ENCODE measurements at places on chromosomes 5 and 9. TPM values are rescaled to one million over a fixed set of nuclear protein-coding genes. Genes with fewer than 3 reads are reported as not detected.

ANKRD18A gene
- total RNA-seq = 0.10 TPM

HEMGN gene
- total RNA-seq = 0.14 TPM

DNA sequence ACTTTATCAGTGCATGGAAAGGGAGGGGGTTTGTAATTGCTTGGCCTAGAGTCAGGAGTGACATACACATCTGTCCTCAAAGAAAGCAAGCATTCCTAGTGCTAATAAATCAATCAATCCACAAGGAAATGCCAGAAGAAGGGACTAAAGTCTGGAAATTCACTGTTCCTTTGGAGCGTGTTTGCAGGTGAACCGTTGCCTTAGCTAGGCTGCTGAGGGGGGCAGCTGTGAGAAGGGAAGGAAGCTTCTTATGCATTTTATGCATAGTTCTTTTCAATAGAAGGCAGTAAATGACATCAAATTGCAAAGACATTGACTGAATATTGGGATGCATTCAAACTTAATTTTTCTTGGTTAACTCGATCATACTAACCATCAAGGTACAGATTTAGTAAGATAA lies 1092.5 kb upstream of the SEMA6A start:
- DNase-seq = no peak

DNA sequence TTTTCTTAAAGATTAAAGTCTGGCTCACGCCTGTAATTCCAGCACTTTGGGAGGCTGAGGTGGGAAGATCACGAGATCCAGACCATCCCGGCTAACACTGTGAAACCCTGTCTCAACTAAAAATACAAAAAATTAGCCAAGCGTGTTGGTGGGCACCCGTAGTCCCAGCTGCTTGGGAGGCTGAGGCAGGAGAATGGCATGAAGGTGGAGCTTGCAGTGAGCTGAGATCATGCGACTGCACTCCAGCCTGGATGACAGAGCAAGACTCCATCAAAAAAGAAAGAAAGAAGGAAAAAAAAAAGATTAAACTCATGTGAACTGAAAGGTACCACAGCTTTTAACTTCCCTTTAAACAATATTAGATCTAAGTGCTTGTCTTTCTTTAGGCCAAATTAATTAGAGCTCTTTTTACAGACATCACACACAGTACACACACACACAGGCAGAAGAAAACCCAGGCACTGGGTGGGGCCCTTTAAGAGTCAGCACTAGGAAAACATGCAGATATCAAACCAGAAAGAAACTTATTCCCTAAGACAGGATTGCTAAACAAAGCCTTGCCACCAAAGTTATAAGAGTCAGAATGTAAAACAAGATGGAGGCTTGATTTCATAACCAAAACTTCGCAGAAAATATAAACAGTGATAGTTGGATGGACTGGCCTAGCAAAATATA lies 29.3 kb upstream of the UHRF2 start:
- peak; percentile 4 for DNase-seq

GRCh38 chr9:93612052-93612795 lies 35.8 kb downstream of the PHF2 start:
- DNase-seq = no peak

GRCh38 chr5:150408231-150408943 lies 4.3 kb downstream of the CD74 start:
- DNase-seq = no peak

CDC20B gene
- 0.07 TPM for total RNA-seq

GRCh38 chr5:63953217-63953616 lies 9.0 kb downstream of the HTR1A start:
- DNase-seq = no peak

DMGDH gene
- total RNA-seq = 0.12 TPM

DNA sequence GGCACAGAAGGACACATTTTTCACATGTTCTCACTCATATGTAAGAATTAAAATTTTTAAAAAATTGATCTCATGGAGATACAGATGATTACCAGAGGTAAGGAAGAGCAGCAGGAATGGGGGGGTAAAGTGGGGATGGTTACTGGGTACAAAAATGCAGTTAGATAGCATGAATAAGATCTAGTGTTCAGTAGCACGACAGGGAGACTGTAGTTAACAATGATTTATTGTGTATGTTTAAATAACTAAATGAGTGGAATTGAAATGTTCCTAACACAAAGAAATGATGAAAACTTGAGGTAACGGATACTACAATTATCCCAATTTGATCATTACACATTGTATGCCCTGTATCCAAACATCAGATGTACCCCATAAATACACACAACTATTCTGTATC lies 15.2 kb upstream of the TGFBI start:
- no peak for DNase-seq

GRCh38 chr5:124847907-124848306 lies 101.5 kb upstream of the ZNF608 start:
- DNase-seq = no peak

DNA sequence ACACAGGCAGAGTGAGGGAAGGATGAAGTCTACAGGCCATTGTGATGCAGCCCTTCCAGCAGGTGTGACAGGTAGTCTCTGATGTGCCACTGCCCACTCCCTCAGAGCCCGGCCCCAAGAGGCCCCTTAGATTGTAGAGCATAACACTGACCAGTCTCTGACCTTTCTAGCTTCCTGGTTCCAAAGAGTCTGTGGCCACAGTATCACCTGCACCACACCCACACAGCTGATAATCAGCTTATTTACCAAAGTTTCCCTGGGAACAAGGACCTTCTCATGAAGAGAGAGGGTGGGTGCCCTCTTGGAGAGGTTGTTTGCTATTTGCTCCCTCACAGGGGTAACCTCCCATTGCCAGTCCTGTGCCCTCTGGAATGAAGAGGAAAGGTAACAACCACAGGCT lies 11.0 kb upstream of the ACER2 start:
- no peak for DNase-seq

GRCh38 chr5:170216257-170216864 lies 16.4 kb upstream of the C5orf58 start:
- peak; percentile 84 for DNase-seq

- no peak for DNase-seq
Observed at GRCh38 chr5:115160975-115161475, 8.7 kb downstream of the TRIM36 start.

DNA sequence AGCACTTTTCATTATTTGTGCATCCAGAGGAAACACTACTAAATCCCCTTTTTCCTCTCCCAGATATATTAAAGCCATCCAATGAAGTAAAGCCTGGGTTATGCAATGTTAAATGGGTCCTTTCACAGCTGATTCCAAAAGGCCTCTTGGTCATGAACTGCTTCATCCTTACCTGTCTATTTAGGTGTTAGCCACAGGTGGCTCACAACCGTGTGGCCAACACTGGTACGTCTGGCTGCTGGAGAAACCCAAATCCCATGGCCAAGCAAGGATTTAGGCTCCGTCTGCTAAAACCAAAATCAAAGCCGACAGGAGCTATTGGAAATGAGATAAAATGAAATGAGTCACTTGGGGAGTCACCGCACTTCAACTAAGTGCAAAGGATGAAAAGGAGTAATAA lies 193.9 kb downstream of the ADCY2 start:
- DNase-seq = no peak

UNC13B gene
- total RNA-seq = 6.7 TPM

GRCh38 chr5:6452622-6453504 lies 4.2 kb downstream of the UBE2QL1 start:
- DNase-seq = no peak

CCL28 gene
- total RNA-seq = not detected

EQTN gene
- total RNA-seq = not detected

APBA1 gene
- total RNA-seq = 0.21 TPM

- no peak for DNase-seq
Observed at GRCh38 chr5:96636594-96636993, 25.6 kb upstream of the CAST start.

SEMA5A gene
- total RNA-seq = 12.0 TPM

DNA sequence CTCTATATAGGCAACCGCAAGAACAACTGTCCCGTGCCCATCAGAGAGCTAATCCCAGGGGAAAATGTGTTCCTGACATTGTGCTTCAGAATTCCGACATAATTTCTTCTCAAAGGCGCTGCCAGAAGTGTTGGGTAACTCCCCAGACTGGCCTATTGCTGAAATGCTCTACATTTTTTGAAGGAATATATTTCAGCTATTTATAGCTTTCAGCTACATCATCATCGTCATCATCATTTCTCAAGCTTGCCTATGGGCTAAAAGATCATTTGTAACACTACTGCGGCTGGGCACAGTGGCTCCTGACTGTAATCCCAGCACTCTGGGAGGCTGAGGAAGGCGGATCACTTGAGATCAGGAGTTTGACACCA lies 49.7 kb downstream of the MYO10 start:
- DNase-seq = no peak

EFNA5 gene
- 3.0 TPM for total RNA-seq

FNIP1 gene
- 59.4 TPM for total RNA-seq

DNA sequence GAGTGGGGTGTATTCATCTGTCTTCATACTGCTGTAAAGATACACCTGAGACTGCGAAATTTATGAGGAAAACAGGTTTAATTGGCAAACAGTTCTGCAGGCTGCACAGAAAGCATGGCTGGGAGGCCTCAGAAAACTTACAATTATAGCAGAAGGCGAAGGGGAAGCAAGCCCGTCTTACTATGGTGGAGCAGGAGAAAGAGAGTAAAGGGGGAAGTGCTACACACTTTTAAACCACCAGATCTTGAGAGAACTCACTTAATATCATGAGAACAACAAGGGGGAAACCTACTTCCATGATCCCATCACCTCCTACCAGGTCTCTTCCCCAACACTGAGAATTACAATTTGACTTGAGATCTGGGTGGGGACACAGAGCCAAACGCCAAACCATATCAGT lies 12.5 kb upstream of the NREP start:
- no peak for DNase-seq

DNA sequence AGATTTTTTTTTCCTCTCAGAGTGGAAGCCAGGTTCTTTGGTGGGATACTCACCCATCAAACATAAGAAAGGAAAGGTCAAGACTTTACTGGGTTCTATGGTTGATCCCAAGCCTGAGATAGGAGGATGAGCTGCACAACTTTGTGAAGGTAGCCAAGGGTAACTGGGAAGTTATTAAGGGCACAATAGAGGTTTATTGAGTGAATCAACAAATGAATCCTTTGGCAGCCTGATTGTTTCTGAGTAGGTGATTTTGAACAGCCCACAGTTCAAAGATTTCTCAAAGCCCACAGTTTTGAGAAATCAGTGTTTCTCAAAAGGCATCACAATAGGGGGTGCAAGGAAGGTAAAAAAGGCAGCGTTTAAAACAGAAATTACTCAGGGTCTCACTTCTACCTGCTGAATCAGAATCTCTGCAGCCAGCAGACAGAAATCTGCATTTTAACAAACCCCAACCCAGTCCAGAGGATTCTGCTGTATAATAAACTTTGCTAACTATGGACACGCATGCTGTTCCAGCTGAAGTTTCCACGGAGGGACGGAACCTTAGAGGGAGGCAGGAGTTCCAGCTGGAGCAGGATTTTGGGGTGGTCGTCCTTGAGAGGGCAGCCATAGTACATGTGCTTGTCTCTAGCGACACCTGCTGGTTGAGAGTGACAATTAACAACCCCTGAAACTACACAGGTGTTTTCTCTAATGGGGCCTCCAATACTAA lies 32.7 kb upstream of the FSD1L start:
- DNase-seq = peak; percentile 68

DNA sequence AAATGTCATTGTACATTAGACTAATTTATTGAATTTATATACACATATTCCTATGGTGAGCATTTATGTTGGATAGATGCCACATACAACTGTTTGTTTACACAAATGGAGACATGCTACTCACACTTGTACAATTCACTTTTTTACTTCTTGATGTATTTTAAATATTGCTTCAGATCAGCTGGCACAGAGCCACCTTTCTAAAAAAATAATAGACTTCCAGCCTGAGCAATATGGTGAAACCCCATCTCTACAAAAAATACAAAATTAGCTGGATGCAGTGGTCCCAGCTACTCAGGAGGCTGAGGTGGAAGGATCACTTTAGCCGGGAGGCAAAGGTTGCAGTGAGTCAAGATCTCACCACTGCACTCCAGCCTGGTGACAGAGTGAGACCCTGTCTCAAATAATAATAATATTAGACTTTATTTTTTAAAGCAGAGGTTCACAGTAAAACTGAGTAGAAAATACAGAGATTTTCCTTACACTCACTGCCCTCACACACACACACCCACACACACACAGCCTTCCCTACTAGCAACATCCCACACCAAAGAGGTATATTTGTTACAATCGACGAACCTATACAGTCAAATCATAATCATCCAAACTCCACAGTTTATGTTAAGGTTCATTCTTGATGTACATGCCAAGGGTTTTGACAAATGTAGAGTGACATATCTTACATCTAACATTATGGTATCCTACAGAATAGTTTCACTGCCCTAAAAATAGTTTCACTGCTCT lies 16.5 kb upstream of the ADRB2 start:
- no peak for DNase-seq

GRCh38 chr9:97046228-97046627 lies 7.3 kb upstream of the CTSV start:
- peak; percentile 85 for DNase-seq

DNA sequence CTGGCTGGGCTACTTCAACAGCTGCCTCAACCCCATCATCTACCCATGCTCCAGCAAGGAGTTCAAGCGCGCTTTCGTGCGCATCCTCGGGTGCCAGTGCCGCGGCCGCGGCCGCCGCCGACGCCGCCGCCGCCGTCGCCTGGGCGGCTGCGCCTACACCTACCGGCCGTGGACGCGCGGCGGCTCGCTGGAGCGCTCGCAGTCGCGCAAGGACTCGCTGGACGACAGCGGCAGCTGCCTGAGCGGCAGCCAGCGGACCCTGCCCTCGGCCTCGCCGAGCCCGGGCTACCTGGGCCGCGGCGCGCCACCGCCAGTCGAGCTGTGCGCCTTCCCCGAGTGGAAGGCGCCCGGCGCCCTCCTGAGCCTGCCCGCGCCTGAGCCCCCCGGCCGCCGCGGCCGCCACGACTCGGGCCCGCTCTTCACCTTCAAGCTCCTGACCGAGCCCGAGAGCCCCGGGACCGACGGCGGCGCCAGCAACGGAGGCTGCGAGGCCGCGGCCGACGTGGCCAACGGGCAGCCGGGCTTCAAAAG lies 36.9 kb upstream of the TTC1 start:
- DNase-seq = no peak

WASHC1 gene
- total RNA-seq = 4.4 TPM

CATSPER3 gene
- total RNA-seq = not detected

DNA sequence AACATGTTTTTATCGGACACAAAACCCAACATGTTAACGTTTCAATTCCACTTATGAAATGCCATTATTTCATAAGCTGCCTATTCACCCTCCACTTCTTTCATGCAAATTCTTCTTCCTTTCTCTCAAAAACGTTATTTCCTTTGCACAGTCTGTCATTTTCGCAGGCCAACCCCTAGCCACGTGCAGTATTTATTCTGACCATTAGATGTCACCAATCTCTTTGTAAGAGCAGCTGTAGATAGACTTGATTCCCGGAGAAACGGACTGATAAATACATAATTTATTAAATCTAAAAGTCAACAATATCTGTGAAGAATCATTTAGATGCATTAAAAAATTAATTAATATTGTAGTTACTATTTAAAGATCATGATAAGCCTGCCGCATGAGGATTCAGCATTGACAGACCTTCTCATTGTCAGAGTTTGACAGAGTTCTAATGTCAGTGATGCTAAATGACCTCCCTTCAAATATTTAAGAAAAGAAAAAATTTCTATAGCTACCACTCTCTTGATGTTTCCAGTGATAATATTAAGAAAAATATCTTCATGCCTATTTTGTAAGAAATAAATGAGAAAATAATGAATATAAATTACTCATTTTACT lies 933.6 kb downstream of the CDH12 start:
- DNase-seq = peak; percentile 45

All from A172 (cell line).